Left cardiac atrium (tissue), 4 donors: ENCODE measurements at places on chromosomes 11 and 22. TPM values are rescaled to one million over a fixed set of nuclear protein-coding genes. Genes with fewer than 3 reads are reported as not detected.

PRAME gene
- not detected for total RNA-seq

RASSF10 gene
- total RNA-seq, result 0.63 TPM

CDON gene
- 30.0 TPM for total RNA-seq

APOA4 gene
- not detected for total RNA-seq

SLC22A8 gene
- not detected for total RNA-seq

TTC36 gene
- not detected for total RNA-seq

- no peak for DNase-seq
These were observed 847.1 kb downstream of the FAM181B start for GRCh38 chr11:81886406-81887075.

DNA sequence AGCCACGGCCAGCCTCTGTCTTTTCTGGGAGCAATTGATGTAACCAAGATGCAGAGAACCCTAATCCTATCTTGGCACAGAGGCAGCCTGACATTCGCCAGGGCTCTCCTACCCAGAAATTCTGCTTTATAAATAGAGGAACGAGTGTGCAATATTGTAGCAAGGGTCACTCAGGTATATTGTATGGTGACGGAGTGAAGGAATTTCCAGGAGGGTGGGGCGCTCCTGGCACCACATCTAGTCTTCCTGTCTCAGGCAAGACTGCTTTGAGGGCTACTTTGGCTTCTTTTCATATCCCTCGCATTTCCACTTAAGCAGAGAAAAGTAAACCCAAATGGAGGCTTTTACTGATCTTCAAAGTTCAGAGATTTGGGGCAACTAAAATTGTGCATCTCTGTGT lies 114.4 kb downstream of the BARX2 start:
- DNase-seq, result no peak

DNA sequence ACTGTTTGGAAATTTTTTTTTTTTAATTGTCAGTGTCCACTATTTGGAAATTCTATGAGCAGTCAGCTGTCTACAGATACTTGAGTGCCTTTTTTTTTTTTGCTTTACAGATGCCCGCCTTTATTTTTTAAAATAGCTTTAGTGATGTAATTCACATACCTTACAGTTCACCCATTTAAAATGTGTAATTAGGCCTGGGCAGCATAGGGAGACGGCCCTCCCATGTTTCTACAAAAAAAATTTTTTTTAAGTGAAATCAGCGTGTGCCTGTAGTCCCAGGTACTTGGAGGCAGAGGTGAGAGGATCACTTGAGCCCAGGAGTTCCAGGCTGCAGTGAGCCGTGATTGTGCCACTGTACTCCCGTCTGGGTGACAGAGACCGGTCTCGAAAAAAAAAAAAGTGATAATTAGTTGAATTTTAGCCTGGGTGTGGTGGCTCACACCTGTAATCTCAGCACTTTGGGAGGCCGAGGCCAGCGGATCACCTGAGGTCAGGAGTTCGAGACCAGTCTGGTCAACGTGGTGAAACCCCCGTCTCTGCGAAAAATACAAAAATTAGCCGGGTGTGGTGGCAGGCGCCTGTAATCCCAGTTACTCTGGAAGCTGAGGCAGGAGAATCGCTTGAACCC lies 1.5 kb downstream of the ZNF143 start:
- DNase-seq, result no peak

DNA sequence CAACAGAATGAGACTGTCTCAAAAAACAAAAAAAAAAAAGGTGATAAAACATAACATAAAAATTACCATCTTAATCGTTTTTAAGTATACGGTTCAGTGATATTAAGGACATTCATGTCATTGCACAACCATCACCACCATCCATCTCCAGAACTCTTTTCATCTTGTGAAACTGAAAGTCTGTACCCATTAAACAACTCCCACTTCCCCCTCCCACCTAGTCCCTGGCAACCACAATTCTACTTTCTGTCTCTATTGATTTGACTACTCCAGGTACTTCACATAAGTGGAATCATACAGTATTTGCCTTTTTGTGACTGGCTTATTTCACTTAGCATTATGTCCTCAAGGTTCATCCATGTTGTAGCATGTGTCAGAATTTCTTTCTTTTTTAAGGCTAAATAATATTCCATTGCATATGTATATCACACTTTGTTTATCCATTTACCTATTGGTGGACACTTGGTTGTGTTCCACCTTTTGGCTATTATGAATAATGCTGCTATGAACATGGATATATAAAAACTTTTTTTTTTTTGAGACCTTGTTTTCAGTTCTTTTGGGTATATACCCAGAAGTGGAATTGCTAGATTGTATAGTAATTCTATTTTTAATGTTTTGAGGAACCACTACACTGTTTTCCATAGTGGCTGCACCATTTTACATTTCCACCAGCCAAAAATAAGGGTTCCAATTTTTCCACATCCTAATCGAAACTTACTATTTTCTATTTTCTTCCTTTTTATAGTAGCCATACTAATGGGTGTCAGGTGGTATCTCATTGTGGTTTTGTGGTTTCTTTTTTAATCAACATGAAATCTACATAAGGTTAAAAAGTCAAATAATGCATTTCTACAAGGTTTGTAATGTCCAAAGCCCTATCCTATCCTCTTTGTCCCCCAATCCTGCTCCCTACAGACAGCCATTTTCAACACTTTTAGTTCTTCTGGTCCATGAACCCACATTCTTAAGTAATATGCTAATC lies 23.4 kb upstream of the PIK3C2A start:
- DNase-seq, result no peak

- no peak for DNase-seq
These were observed 65.0 kb downstream of the CWF19L2 start for GRCh38 chr11:107392611-107393010.

DNA sequence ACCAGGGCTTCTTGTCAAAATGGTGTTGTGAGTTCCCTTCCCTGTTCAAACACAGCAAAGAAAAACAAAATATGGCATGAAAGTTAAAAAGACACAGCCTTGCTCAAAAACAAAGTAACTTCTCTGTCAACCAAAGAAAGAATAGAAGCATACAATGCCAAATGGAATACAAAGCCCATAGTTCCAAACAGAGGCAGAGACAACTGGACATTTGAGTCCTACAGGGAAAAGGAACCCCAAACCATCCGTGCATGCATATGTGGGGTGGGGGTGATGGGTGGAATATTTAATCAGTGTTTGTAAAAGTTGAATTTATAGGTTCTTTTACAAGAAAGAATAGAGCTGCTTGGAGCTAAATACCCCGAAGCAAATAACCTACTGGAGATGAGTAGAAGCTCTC lies 218.7 kb downstream of the FAM76B start:
- no peak for DNase-seq

GRCh38 chr22:29816980-29817379 lies 21.1 kb downstream of the ASCC2 start:
- DNase-seq, result no peak

DNA sequence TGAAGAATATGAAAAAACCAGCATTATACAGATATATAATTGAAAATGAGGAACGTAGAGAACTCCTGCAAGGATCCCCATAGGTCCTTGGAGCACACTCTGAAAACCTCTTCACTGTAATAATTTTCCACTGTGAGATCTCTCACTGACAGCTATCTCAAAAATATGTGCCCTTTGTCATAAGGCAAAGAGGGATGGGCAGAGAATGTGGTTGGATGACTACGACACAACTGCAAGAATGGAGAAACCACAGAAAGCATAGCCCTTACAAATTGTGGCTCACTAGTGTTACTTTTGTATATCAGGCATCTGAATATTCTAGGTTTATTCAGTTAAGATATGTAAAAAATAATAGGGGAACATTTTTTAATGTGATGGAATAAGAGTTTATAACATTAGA lies 7.9 kb upstream of the CTSC start:
- no peak for DNase-seq

GRCh38 chr22:46528121-46528610 lies 9.3 kb downstream of the CELSR1 start:
- no peak for DNase-seq

GRCh38 chr11:44527476-44527875 lies 38.0 kb upstream of the CD82 start:
- DNase-seq, result no peak
